ENCODE measurements at places on chromosomes 3 and 15.

- no peak for ATAC-seq
Measured at GRCh38 chr3:44343421-44343820, 4.9 kb downstream of the TCAIM start.

- ATAC-seq, result no peak
Measured at GRCh38 chr15:90916461-90916860, 13.4 kb downstream of the MAN2A2 start.

- ATAC-seq, result no peak
Measured at GRCh38 chr3:169510693-169511010, 152.9 kb downstream of the MECOM start.

- ATAC-seq, result no peak
Measured at GRCh38 chr3:73510334-73510733, 114.4 kb downstream of the PDZRN3 start.

DNA sequence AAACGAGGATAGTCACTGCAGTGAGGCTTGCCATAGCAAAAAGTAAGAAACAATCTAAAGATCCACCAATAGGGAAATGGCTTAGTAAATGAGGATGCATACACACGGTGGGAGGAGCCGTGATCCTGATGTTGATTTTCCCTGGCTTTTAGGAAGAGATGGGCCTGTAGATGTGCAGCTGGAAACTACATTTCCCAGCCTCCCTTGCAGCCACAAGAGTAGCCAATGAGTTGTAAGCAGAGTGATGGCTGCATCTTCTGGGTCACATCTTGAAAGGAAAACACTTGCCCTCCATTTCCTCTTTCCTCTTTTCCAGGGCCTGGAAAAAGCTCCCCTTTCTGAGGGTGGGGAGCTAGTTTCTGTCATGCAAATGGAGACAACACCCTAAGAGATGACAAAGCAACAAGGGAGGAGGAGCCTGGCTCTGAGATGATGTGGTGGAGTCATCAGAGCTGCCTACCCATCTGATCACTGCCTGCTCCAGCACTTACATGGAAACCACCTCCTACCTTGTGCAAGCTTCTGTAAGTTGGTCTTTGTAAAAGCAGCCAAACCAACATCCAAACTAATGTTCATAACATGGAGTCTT lies 139.1 kb downstream of the TLE3 start:
- no peak for ATAC-seq

DNA sequence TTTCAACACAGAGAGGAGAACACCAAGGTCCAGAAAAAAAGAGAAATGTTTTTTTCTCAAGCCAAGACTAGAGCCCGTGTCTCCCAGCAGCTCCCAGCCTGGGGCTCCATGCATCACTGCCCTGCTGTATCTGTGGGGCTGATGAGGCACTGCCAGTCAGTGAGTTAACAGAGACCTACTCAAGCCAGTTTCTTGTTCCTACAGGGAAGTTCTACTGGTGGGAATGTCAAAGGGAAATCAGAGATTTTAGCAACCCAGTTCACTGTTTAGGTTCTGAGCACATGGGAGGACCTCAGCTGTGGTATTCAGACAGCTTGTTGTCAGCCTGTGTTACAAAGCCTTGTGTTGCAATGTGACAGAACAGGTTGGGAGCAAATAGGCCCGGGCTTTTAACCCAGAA lies 234.3 kb downstream of the TLE3 start:
- ATAC-seq, result no peak

- no peak for ATAC-seq
Measured at GRCh38 chr3:40875581-40875980, 323.7 kb upstream of the CTNNB1 start.

All from esophagus mucosa (tissue), 1 donor.